ENCODE measurements at places on chromosomes 4 and X. TPM values are rescaled to one million over a fixed set of nuclear protein-coding genes. Genes with fewer than 3 reads are reported as not detected.

Gene AREG
- total RNA-seq, result 0.29 TPM

Gene MFAP3L
- 21.7 TPM for total RNA-seq

Gene TBCK
- total RNA-seq, result 75.0 TPM

Gene TRIM75
- total RNA-seq, result not detected

Gene GATA1
- 0.58 TPM for total RNA-seq

Gene PCGF3
- 63.6 TPM for total RNA-seq

Gene TBC1D14
- 52.3 TPM for total RNA-seq

Gene HAND2
- total RNA-seq, result 0.35 TPM

Gene FGFBP1
- total RNA-seq, result 0.12 TPM

Gene XG
- total RNA-seq, result 0.18 TPM

Gene CDS1
- 15.6 TPM for total RNA-seq

Gene C1GALT1C1
- total RNA-seq, result 17.7 TPM

Gene CFAP299
- total RNA-seq, result 0.29 TPM

Gene TMEM35A
- 4.0 TPM for total RNA-seq

Gene PRICKLE3
- 8.0 TPM for total RNA-seq

Gene MAGIX
- total RNA-seq, result 9.5 TPM

Gene STARD8
- 32.3 TPM for total RNA-seq

Gene FMR1NB
- not detected for total RNA-seq

Gene APBB2
- 95.2 TPM for total RNA-seq

Gene TRAM1L1
- 9.9 TPM for total RNA-seq

Gene NAA10
- 47.4 TPM for total RNA-seq

Gene GLRB
- total RNA-seq, result 6.9 TPM

Gene DUX4
- total RNA-seq, result not detected

Gene CHST7
- 8.5 TPM for total RNA-seq

Gene TMPRSS11E
- total RNA-seq, result 0.18 TPM

Gene SPANXN4
- total RNA-seq, result not detected

Gene EPGN
- total RNA-seq, result 0.88 TPM

Gene RHOH
- 2.8 TPM for total RNA-seq

Gene TLL1
- total RNA-seq, result 4.1 TPM

Gene IL2RG
- total RNA-seq, result 3.2 TPM

Gene ABCG2
- 11.2 TPM for total RNA-seq

Gene CABS1
- not detected for total RNA-seq

Gene HPGDS
- total RNA-seq, result 5.1 TPM

Gene RASL11B
- 33.7 TPM for total RNA-seq

Gene CTAG1A
- not detected for total RNA-seq

Gene DDX53
- not detected for total RNA-seq

Gene HTT
- 66.5 TPM for total RNA-seq

Gene PLAC8
- total RNA-seq, result 8.3 TPM

Gene GPRASP1
- 15.5 TPM for total RNA-seq

Gene MAGEE1
- 5.0 TPM for total RNA-seq

Gene TCEAL7
- total RNA-seq, result 26.8 TPM

Gene SMR3B
- total RNA-seq, result not detected

Gene ZCCHC18
- total RNA-seq, result 2.5 TPM

Gene TCEAL1
- 24.5 TPM for total RNA-seq

Gene FAM13A
- 53.5 TPM for total RNA-seq

Gene FABP2
- total RNA-seq, result not detected

Gene GAB3
- total RNA-seq, result 5.3 TPM

Data from metanephros (tissue), 2 donors.